ENCODE measurements at places on chromosomes 1 and 21.

DNA sequence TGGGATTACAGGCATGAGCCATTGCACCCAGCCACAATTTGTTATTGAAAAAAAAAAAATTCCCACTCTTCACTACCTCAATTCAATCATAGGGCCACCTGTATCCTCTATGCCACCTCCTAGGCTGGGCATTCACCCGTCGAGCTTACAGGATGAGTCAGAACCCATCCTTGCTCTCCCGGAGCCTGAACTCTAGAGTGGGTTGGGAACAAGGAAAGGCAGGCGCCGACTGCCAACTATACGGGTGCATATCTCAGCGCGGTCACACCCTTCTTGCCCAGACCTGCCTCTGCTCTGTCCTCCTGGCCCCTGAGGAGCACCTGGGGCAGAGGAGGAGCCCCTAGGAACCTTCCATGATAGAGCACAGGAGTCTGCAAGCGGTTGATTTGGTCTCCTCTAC lies 21.4 kb upstream of the LBR start:
- no peak for DNase-seq

DNA sequence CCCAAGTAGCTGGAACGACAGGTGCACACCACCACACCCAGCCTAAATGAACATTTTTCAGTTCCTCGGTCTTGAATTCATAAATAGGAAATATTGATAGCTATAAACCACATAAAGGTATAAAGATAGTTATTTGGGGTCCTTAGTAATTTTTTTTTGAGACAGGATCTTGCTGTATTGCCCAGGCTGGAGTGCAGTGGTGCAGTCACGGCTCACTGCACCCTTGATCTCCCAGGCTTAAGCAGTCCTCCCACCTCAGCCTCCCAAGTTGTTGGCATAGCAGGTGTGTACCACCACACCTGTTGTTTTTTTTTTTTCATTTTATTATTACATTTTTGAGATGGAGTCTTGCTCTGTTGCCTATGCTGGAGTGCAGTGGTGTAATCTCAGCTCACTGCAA lies 3.7 kb upstream of the PPP1R15B start:
- no peak for DNase-seq

DNA sequence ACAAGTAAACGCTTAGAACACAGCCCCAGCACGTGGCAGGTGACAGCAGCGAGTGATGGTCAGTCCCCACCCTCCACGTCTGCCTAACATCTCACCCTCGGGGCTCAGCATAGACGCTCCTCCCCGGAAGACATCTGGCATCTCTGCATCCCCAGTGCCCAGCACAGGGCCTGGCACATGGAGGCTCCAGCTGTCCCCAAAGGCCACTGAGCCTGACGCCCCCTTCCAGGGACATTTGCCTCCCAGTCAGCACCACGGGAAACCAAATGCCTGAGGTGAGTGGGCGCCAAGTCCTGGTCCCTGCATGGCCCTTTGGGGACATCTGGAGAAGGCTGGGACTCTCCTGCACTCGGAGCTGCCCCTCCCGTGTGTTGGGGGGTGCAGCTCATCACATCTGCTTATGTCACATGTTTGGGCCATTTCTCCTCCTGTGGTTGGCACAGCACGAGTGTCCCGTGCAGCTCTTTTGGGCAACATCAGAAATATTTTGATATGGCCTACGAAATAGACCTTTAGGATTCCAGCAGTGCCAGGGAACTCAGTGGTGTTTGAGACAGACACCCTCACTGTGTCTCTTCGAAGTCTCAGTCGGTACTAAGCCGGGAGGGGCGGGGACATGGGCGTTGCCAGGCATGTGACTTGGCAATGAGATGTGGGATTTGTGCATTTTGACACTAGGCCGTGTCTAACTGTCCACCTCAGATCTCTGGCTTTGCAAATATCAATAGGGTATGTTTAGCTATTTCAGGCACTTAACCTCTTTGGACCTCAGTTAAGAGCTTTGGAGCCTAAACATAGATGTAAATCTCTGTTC lies 315.0 kb downstream of the PTPRU start:
- DNase-seq, result no peak

DNA sequence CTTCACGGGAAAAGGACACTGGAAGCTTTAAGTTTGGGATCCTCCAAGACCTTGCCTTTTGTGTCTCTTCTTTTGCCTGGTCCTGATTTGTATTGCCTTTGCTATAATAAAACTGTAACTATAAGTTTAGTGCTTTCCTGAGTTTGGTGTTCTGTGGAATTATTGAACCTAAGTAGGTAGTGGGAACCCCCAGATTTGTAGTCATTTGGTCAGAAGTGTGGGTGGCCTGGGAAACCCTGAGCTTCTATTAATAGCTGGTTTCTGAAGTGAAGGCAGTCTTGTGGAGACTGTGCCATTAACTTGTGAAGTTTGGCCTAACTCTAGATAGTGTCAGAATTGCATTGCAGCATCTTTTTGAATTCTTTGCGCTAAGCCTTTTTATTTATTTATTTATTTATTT lies 6.8 kb upstream of the MYCL start:
- DNase-seq, result no peak

DNA sequence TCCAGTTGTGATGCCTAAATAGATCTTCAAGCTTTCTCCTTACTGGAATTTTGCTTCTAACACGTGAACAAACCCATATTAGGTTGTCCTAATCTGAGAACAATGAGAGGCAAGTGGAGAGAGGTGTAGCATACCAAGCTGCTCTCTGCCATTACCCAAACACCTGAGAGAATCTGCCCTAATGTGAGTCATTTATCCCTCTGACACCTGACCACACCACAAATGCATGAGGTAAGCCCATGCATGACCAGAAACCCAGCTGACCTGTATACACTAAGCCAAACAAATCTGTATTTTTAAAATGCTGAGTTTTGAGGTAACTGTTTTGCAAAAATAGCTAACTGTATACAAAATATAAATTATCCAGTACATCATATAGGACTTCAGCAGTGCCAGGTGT lies 1458.1 kb upstream of the B3GALT2 start:
- no peak for DNase-seq

DNA sequence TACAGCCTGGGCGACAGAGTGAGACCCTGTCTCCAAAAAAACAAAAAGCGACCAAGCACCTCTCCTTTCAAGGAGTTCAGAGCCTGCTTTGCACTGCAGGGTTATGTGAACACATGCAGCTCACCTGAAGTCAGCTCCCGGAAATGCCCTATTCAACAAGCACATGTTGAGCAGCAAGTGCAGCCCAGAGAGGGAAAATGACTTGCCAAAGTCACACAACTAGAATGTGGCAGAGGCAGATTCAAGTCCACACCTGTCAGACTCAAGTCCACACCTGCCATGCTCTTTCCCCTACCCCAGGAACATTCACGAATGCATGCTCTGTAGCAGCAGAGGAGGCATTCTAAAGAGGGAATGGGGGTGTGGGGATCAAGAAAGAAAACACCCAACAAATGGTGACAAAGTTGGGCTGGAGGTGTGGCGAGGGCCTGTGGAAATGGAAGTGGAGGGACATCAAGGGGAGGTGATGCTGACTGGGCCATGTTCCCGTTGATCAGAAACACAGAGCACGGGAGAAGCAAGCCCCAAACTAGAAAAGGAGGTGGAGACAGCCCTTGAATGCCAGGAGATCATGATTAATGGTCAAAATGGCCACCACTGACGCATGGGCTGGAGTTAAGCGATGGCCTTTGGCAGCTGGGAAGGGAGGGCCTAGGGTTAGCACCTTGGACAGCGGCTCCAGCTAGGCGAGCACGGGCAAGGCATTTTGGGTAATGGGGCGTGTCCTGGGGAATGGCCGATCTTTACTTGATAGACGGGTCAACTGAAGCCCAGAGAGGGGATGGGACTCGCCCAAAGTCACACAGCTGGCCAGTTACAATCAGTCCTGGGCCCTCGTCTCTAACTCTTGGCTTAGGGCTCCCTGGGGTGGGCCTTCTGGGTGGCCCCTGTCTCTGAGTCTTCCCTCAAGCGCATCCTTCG lies 21.5 kb downstream of the RAP1GAP start:
- no peak for DNase-seq

GRCh38 chr1:71641903-71642302 lies 561.1 kb upstream of the ZRANB2 start:
- DNase-seq, result no peak

DNA sequence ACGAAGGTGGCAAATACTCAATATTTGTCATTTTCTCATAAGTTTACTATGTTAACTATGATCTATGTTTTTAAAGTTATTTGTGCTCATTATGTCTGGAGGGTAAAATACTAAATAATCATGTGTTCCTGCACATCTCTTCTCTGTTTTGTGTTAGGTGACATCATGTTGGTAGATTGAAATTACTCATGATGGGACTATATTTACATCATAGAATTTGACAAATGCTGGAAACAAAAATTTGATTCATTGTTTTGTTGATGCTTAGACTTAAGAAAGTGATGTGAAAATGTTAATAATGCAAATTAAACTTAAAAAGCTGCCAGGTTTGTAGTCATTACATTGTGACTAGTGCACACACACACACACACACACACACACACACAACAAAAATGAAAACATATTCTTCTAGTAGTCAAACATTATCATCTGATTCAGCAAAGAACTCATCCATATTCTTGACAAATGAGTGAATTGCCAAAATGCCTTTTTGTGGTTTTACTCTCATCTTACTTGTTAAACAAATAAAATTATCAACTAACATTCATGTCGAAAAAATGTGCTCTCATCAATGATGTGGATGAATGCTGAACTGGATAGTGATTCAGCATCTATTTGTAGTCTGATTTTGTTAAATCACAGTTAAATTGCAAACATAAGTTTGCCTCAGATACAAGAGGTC lies 870.7 kb downstream of the BRINP3 start:
- DNase-seq, result no peak

DNA sequence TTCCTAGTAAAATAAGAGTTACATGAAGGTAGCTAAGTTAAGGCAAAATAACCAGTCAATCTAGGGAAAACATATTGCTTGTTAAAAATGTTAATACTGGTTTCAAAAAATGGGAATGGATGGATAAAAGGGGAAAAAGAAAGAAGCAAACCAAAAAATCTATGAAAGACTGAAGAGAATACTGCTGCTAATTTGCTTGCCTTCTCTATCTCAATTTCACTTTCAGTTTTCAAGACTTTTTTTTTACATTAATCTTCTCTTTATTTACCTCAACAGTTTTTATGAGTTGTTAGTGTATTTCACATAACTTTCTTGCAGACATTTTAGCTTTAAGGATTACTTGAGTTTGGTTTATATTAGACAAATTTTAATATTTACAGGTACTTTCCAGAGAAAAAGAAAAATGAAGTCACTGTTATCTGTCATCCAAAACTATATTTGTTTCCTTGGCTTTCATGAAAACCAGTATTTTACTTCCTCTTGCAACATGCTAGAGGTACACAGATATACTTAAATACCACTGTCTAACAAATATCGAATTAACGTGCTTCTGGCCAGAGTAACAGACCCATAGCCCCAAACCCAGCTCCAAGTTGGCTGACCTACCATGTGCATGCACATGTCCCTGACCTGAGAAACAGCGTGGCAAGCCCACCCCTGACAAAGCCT lies 70.7 kb downstream of the COL24A1 start:
- no peak for DNase-seq

DNA sequence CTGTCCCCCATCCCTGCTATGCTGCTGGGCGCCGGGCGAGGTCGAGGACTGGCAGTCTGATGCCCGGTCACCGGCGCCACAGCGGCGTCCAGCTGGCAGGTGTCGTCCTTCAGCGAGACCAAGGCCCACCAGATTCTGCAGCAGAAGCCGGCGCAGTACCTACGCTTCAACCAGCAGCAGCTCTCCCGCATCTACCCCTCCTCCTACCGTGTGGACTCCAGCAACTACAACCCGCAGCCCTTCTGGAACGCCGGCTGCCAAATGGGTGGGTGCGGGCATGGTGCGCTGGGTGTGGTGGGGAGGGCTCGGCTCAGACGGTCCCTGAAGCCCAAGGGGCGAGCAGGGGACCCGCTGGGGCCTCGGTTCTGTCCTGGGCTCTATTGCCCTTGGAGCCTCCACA lies 20.7 kb downstream of the PLCH2 start:
- DNase-seq, result no peak

- no peak for DNase-seq
These were observed 423.0 kb upstream of the TMPRSS15 start for GRCh38 chr21:18826562-18826961.

DNA sequence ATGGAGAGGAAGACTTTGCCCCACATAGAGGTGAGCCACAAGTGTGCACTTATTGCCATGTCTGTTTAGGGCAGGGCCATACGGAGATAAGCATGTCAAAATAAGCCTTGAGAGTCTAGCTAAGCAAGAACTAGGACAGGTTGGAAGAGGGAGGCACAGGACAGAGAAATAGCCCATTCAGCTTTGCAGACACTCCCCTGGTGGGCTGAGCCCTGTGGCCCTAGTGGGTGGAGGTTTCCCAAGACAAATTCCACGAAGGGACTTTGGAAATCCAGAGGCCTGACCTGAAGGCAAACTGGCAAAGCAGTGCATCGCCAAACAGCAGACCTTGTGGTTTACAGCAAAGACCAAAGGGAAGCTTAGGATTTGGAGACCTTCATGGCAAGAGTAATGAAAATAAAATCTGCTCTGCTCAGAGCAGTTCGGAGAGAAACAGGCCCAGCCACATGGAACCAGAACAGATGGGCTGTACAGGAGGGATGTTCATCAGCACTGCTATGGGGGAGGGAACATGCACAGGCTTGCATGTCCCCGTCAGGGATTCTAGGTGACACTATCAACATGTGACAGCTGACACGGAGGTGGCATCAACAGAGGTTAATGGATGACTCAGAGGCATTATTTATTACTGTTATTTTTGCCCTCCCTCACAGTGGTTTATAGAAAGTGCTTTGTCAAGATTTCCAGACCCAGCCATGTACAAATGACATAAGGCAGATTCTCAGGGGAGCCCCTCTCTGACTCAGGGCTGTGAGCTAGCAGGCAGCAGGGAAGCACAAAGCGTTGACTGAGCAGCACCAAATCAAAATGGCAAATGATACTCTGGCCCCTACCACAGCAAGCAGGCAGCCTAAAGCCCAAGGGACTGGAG lies 90.1 kb upstream of the IRF2BP2 start:
- no peak for DNase-seq

DNA sequence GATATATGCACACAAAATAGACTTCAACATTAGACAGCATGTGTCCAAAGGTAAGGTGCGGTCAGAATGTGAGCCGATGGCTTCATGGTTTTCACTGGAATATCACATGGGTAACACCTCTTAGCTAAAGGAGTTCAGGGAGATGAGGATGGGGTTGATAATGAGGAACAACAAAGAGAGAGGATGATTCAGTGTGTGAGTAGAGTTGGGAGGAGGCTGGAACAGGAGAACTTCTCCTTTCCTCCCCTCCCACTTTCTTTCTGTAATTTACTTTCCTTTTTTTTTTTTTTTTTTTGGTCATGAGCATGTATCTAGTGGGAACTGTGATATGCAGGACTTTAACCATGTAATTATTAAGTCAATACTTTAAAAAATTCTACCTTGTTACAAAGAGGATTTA lies 99.4 kb downstream of the FASLG start:
- DNase-seq, result no peak

GRCh38 chr1:29452463-29453230 lies 216.3 kb downstream of the PTPRU start:
- no peak for DNase-seq
